ENCODE measurements at places on chromosomes 16 and 17. TPM values are rescaled to one million over a fixed set of nuclear protein-coding genes. Genes with fewer than 3 reads are reported as not detected.

The CACNA1G gene
- not detected for total RNA-seq

The CNTROB gene
- total RNA-seq: 21.4 TPM

The CYB561 gene
- 22.1 TPM for total RNA-seq

The CD300LB gene
- not detected for total RNA-seq

The PRR11 gene
- 64.6 TPM for total RNA-seq

The GNGT2 gene
- 3.2 TPM for total RNA-seq

The TPSD1 gene
- total RNA-seq: not detected

The SLC16A11 gene
- total RNA-seq: 0.66 TPM

The NUPR1 gene
- 0.65 TPM for total RNA-seq

The C17orf58 gene
- total RNA-seq: 11.3 TPM
